ENCODE measurements at places on chromosomes 7 and 10. TPM values are rescaled to one million over a fixed set of nuclear protein-coding genes. Genes with fewer than 3 reads are reported as not detected.

FLNC gene
- 208 TPM for total RNA-seq

OPN1SW gene
- not detected for total RNA-seq

SPDYE1 gene
- total RNA-seq: not detected

MDH2 gene
- 179 TPM for total RNA-seq

MCM10 gene
- 14.6 TPM for total RNA-seq

HOXA10 gene
- not detected for total RNA-seq
